Non-pigmented ciliary epithelial cell (primary cell): ENCODE measurements at places on chromosomes 1 and 21.
A peak's percentile ranks its signal among the peaks of the same experiment; 100 is the strongest.

DNA sequence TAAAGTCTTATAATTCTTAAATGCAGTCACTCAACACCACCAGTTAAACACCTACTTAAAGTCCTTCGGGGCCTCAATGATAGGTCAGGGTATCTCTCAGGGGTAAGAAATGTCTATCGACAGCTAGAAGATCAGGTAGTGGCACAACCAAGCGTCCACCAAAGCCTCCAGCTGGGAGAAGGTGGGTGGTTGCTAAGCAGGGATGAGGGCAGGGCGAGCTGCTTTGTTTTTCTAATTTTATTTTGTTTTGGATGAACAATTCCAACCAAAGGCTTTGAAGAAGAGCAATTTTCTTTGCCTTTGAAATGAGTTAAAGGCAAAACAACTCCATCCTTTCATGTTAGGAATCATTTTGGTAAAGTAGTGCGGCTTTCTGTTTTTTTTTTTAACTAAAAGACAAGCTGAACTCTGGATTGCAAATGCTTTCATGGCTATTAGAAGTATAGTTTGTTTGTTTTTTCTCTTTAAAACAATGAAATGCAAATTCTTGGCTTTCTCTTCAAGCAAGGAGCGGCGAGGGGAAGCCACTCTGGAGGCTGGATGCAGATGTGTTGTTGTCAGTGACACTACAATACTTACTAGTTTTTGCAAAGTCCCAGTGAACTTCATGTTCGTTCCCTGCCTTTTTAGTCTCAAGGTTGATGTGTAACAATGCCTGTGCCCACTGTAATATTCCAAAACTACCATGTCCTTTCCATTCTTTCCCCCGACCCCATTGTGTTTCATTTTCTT lies 106.0 kb downstream of the MRPS6 start:
- no peak for DNase-seq

GRCh38 chr1:5769146-5769545 lies 223.1 kb downstream of the NPHP4 start:
- DNase-seq, result no peak

- DNase-seq, result no peak
Measured at GRCh38 chr1:85047144-85047471, 1.2 kb downstream of the MCOLN3 start.

DNA sequence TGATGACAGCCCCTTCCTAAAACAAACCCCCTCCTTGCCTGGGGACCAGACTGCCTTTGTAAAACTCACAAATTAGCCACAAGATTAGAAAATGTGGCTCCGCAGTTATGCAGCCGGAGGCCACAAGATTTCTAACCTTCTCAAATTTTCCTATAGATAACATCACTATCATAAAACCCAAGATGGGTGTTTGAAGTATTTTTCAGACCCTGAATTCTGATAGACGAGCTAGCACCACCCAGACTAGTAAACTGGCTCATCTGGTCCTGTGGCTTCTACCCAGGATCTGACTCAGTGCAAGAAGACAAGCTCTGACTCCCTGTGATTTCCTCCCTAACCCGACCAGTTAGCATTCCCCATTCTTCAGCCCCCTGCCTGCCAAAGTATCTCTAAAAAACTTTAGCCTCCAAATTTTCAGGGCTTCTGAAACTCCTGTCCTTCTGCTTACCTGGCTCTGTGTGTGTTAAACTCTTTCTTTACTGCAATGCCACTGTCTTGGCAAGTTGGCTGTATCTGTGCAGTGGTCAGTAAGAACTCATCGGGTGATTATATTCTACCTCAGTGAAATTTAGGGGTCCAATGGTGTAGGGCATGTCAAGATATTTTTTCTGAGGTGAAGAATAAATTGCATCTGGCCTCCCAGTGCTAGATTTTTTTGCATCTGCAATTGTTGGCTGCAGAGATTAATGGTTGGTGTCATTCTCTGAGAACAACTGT lies 102.1 kb downstream of the S1PR1 start:
- no peak for DNase-seq

DNA sequence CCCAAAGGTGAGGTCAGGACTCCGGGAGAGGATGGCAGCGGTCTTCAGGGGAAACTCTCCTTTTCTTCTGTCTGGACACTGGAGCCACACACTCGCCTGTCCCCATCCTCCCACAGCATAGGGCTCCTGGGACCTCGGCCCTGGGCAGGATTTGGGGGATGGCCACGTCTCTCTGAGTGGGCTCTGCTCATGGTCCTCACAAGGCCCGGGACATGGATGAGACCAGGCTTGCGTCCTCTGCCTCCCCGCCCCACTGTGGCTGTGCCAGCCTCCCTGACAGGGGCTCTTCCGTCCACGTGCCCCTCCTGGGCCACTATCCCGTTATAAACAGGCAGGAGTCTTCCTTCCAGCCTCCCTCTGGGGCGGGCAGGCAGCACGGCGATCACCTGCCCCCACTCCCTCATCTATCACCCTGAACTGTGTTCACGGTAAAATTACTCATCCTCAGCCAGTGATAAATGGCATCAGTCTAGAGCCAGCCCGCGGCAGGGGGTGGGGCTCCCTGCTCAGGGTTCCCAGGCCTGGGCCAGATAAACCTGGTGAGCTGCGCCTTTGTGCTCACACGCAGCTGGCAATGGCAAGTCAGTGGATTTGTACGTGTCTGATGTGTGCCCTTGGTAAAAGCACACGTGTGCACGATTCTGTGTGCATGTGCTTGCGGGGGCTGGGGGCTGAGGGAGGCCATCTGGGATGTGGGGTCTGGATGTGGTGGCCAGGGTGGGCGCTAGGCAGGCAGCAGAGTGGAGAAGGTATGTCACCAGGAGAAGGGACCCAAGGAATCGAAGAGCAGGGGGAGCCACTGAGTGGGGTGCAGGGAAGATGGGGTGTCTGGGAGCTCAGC lies 12.6 kb upstream of the SAMD11 start:
- no peak for DNase-seq

DNA sequence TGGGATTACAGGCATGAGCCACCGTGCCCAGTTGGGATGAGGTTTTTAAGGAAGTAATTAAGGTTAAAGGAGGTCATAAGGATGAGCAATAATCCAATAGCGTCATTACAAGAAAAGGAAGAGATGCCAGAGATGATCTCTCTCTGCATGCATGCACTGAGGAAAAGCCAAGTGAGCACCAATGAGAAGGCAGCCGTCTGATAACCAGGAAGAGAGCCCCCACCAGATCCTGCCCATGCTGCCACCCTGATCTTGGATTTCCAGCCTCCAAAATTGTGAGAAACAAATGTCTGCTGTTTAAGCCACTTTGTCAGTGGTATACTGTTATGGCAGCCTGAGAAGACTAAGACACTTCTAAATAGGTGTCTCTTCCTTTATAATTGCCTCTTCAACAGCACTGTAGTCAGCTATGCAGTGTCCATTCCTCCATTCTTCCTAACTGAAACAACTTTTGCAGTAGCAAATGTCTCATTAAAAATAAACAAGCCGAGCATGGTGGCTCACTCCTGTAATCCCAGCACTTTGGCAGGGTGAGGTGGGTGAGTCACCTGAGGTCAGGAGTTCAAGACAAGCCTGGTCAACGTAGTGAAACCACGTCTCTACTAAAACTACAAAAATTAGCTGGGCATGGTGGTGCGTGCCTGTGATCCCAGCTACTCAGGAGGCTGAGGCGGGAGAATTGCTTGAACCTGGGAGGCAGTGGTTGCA lies 216.2 kb upstream of the RUNX1 start:
- DNase-seq, result no peak

DNA sequence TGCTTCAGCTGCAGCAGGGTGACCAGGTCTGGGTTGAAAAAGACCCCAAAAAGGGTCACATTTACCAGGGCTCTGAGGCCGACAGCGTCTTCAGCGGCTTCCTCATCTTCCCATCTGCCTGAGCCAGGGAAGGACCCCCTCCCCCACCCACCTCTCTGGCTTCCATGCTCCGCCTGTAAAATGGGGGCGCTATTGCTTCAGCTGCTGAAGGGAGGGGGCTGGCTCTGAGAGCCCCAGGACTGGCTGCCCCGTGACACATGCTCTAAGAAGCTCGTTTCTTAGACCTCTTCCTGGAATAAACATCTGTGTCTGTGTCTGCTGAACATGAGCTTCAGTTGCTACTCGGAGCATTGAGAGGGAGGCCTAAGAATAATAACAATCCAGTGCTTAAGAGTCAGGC lies 2.9 kb downstream of the C1QA start:
- DNase-seq, result peak; percentile 34

DNA sequence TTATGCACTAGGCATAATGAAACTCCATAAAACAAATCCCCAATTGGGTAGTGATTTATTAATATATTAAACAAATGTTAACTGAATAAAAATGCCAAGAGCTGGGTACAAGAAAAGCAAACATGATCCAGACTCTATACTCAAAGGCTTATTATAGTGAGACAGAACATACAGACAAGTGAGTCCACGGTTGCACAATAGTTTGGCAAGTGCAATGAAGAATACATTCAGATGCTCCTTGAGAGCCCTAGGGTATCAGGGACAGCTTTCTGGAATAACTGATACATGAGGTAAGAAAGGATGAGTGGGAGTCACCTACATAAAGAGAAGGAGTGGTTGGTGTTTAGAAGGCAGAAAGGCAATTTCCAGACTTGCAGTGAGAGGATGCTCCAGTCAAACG lies 85.1 kb downstream of the VAV3 start:
- DNase-seq, result no peak

DNA sequence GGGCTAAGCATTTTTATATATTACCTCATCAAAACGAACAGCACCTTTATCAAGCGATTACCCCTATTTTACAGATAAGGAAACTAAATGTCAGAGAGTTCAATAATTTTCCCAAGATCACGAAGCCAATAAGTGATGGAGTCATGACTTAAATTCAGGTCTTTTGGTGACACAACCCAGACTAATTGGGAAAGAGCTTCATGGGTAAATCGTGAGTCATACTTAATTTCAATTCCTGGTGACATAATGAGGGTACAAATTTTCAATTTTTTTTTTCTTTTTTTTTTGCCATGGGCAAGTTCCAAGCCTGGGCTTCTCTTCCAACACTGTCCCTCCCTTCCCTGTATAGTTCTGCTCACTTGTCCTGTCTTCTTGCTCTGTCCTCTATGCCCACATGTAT lies 30.1 kb upstream of the IL10 start:
- DNase-seq, result no peak

- DNase-seq, result no peak
Measured at GRCh38 chr1:246066573-246066972, 440.5 kb downstream of the SMYD3 start.

- DNase-seq, result no peak
Measured at GRCh38 chr21:39579734-39580332, 32.9 kb upstream of the B3GALT5 start.

- DNase-seq, result no peak
Measured at GRCh38 chr1:229993060-229993459, 74.0 kb upstream of the GALNT2 start.

DNA sequence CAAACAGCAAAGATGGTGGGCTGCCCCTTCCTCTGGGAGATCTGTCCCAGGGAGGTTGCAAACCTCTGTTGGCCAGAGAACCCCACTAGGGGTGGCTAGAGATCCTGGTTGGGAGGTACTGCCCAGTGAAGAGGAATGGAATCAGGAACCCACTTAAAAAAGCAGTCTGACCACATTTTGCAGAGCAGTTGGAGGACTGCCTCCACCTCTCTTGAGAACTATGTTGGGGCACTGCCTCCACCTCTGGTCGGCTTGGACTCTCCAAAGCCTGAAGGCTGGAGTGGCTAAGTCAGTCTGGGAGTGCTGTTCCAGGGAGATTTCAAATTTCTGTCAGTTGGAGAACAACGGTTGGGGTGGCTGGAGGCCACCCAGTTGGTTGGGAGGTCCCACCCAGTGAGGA lies 58.6 kb downstream of the TNFSF4 start:
- no peak for DNase-seq

DNA sequence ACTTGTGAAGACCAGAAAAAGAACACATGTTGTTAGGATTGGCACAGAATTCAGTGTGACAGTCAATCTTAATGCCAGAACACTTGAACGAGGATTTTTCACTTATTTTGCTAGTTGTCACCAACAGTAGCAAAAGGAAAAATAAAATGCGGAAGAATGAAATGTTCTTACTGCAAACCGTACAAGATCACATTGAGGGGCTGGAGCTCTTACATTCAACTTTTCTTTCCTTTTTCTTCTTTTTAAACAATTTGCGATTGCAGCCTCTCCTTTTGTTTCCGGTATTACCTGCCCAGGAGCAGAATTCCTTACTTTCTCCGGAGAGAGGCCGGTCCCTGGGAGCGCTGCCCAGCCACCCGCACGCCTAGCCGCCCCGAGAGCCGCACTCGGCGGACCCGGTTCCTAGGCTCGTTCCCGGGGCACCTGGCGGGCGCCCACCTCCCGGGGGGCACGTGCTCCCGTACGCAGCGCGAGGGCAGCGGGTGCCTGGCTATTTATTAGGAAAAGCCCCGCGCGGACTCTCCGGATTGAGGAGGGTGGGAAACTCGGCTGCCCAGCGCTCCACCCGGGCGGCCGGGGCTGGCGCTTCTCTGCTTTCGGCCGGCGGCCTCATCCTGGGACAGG lies 1.2 kb upstream of the CAMTA1 start:
- no peak for DNase-seq

- no peak for DNase-seq
Measured at GRCh38 chr1:231351816-231352215, 13.7 kb downstream of the SPRTN start.

GRCh38 chr1:173661271-173661670 lies 8.4 kb downstream of the ANKRD45 start:
- no peak for DNase-seq

DNA sequence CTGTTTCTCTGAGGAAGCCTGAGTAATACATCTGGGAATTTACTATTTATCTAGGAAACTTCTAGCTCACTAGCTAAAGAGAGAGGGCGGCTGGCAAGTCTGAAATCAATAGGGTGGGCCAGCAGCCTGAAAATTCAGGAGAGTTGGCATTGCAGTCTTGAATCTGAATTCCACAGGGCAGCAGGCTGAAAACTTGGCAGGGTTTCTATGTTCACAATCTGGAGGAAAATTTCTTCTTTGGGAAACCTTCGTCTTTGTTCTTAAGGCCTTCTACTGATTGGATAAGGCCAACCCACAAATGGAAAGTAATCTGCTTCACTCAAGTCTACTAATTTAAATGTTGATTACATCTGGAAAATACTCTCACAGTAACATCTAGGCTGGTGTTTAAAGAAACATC lies 101.0 kb upstream of the COG2 start:
- DNase-seq, result no peak

- DNase-seq, result no peak
Measured at GRCh38 chr1:53142226-53142853, at the start of gene SLC1A7. Gene SLC1A7 (minus strand): TSS chr1:53142638. CDS start chr1:53142449, 189 bp downstream.

- DNase-seq, result no peak
Measured at GRCh38 chr1:115445090-115445489, 107.0 kb upstream of the NGF start.

GRCh38 chr1:7476402-7476801 lies 294.7 kb upstream of the VAMP3 start:
- no peak for DNase-seq
